ENCODE measurements at places on chromosomes 3 and 15.
A peak's percentile ranks its signal among the peaks of the same experiment; 100 is the strongest.

GRCh38 chr3:101780661-101781060, 1.6 kb downstream of the NXPE3 start:
- DNase-seq, result no peak

- no peak for DNase-seq
Observed at GRCh38 chr15:66716656-66717020, 14.6 kb downstream of the SMAD6 start.

GRCh38 chr15:77481670-77482069, 61.0 kb downstream of the HMG20A start:
- no peak for DNase-seq

- DNase-seq, result no peak
Observed at GRCh38 chr15:96237002-96237401, 93.5 kb upstream of the NR2F2 start.

- no peak for DNase-seq
Observed at GRCh38 chr3:87848003-87848402, 210.8 kb downstream of the CGGBP1 start.

- DNase-seq, result no peak
Observed at GRCh38 chr15:56098195-56098863, 104.9 kb upstream of the NEDD4 start.

- peak; percentile 24 for DNase-seq
Observed at GRCh38 chr3:193190146-193190786, 50.8 kb upstream of the PLAAT1 start.

GRCh38 chr3:15161133-15161532, 44.9 kb upstream of the CAPN7 start:
- DNase-seq, result no peak

GRCh38 chr3:35335703-35336102, 303.6 kb upstream of the ARPP21 start:
- no peak for DNase-seq

GRCh38 chr15:98771541-98771940, 123.2 kb downstream of the IGF1R start:
- DNase-seq, result no peak

DNA sequence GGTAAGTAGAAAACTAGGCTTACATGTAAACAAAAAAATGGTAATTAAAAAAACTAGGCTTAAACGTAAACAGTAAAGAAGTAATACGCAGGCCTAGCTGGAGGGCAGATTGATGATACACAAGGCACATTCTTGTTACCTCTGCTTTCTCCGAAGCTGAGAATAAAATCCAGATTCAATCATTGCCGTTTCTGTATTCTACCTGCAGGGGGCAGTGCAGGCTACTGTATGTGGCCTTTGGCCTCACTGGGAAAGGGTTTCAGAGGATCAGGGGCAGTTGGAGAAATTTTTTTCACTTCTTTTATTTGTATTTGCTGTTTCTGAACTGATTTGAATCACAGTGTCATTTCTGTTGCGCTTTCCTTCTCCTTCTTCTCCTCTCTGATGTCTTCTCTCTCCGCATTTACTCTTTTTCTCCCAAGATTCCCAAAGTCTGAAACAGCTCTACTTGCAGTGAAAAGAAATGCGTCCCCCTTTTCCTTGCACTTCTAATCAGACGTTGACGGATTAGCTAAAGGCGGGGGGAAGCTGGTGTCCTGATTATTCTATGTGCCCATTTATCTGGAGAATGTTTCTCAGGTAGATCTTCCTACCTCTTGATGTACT, 67.1 kb upstream of the MCTP2 start:
- DNase-seq, result peak; percentile 48

DNA sequence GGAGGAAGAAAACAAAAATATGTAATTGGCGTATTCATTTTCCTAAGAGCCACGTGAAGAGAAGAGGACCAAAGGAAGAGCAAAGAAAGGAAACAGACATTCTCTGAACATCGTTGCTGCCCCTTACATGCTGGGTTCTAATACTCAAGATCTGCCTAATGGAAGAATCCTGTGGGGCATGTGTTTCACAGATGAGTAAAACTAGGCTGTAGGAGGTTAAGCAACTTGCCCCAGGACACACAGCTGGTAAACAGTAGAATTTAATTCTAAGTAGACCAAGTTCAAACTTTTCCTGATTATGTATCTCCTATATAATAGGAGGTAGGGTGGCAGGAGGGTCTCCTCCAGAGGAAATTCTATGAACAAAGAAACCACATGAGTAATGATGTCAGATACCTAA, 106.1 kb upstream of the TNFAIP8L3 start:
- no peak for DNase-seq

- no peak for DNase-seq
Observed at GRCh38 chr3:125628212-125628611, 32.9 kb upstream of the OSBPL11 start.

DNA sequence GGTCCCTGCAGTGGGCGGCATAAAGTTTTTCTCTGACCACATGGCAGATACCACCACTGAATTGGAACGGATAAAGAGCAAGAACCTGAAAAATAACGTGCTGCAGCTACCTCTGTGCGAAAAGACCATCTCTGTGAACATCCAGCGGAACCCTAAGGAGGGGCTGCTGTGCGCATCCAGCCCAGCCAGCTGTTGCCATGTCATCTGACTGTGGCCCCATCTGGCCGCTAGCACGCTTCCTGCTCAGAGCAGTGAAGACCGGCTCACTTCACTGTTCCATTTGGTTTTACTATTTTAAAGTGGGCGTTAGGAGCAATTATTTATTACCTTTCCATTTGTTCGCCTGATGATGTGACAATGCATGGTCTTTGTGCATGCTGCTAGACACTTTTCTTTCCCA, 62.0 kb downstream of the SNRK start:
- no peak for DNase-seq

DNA sequence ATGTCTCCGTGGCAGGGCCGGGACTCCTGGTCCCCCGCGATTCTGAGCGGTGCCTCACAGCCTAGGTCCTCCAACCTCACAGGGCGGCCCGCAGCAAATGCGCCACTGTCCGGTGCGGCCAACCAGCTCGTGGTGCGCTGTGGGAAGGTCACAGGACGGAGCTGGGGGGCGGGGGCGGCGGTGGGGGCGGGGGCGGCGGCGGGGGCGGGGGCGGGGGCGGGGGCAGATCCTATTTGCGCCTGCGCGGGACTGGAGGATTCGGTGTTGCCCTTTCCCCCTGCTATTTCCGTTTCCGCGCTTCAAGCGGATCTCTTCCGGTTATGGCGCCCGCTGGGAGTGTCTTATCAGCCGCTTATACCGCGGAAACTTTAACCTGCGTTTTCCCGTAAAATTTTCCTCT, 106.7 kb upstream of the SNRPN start:
- peak; percentile 19 for DNase-seq

DNA sequence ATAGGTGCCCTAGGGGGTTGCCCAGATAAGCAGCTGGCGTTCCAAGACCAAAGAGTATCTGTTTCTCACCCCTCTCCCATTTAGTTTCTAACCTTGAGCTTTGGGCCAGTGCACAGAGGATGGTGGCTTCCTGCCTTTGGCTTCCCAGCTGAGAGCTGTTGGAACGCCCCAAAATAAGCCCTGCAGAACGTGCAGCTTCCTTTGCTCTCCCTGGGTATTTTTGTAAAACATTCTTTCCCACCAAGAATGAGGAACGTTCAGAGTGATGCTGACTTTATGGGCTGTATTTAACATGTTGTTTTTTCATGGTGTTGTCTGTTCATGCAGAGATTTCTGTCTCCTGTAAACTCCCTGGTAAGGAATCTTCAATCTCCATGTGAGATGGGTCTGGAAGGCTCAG, 63.8 kb downstream of the LPP start:
- DNase-seq, result no peak

DNA sequence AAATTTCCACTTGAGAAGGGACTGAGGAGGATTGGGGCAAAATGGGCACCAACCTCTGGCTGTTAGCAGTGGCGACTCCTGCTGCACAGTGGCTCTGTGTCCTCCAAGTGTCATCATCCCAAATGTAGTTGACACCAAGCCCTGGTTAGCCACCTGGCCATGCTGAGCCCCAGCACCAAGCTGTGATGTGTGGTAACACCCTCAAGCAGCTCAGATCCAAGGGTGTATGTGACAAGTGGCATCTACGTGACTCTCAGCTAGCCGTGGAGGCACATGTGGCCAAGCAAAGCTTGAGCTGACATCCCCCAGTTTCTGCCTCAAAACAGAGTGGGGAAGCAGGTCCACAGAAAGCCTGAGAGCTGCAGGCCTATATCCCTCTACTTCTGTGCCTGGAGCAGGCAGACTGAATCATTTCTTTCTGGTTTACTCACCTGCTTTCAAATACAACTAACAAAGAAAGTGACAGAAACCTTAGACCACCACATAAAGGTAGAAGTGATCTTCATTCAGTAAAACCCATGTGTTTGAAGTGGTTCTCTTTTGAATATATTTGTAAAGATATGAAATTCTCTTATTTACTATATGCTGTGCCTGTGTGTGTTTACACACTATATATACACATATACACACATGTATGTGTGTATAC, 40.0 kb downstream of the FOXP1 start:
- no peak for DNase-seq

- DNase-seq, result no peak
Observed at GRCh38 chr3:4340411-4341335, 37.5 kb downstream of the SETMAR start.
